ENCODE measurements at places on chromosomes 11 and 22.

- DNase-seq = no peak
Measured at GRCh38 chr11:128487978-128488377, 99.4 kb downstream of the ETS1 start.

- DNase-seq = peak; percentile 59
Measured at GRCh38 chr22:42820045-42820763, 36.9 kb downstream of the ARFGAP3 start.

DNA sequence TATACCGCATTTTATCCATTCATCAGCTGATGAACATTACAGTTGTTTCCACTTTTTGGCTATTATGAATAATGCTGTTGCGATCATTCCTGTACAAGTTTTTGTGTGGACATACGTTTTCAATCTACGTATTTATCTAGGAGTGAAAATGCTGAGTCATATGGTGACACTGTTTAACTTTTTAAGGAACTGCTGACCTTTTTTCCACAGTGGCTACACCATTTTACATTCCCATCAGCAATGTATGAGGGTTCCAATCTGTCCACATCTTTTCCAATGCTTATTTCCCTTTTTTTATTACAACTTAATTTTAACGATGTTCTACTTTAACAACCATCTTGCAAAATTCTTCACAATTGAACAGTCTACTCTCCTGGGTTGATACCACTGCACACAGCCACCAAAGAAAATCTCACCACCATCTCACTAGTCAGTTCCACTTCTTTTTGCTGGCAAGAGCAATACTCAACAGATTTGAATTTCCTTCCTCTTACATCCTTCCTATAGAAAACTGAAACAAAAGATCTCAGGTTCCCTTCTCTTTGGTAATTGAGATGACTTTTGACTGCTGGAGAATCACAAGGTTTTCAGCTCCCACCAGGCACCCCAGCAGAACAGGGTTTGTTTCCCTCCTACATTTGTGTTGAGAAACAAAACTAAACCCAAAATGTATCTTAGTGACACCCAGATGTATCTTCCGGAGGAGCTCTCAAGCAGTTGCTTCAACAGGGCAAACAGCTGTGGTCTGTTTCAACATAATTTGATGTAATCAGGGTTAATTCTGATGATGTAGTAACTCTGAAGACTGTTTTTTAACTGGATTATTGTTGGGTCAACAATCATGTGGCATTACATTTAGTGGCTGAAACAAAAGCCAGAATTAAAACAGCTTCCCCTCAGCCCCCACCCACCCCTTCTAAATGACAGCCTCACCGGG, 7.0 kb upstream of the GAB2 start:
- no peak for DNase-seq

DNA sequence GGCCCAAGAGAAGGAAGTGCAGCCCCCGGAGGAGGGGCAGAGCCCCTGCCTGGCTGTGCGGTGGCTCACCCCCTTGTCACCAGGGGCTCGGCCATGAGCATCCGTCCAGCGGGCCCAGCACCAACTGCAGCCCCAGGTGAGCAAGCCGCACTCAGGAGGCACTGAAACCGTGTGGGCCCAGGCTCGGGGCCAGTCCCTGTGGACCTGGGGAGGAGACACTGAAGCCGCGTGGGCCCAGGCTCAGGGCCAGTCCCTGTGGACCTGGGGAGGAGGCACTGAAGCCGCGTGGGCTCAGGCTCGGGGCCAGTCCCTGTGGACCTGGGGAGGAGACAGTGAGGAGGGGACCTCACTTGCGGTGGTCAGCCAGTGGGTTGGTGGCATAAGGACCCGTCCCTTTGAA, 13.9 kb downstream of the LSP1 start:
- no peak for DNase-seq

DNA sequence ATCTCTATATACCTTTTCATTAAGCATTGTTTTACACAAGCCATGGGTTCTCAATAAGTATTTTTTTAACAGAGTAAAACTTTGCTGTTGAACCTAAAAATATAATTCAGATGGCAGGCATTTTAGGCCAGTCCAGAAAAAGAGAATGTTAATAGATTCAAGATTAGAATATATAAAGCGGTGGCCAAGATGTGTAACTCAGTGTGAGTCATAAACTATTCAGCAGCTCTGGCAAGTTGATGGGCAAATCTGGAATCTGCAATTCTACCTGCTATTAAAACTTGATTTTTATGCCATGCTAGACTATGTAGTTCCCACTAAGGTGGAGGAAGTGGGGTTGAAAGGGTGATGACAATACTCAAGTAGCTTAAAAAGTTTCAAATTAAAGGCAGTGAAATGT, 45.4 kb downstream of the CASP12 start:
- no peak for DNase-seq

Measured in AG04449 (cell line).